Posterior cingulate gyrus (tissue), 11 donors: ENCODE measurements at places on chromosomes 5 and 9.

DNA sequence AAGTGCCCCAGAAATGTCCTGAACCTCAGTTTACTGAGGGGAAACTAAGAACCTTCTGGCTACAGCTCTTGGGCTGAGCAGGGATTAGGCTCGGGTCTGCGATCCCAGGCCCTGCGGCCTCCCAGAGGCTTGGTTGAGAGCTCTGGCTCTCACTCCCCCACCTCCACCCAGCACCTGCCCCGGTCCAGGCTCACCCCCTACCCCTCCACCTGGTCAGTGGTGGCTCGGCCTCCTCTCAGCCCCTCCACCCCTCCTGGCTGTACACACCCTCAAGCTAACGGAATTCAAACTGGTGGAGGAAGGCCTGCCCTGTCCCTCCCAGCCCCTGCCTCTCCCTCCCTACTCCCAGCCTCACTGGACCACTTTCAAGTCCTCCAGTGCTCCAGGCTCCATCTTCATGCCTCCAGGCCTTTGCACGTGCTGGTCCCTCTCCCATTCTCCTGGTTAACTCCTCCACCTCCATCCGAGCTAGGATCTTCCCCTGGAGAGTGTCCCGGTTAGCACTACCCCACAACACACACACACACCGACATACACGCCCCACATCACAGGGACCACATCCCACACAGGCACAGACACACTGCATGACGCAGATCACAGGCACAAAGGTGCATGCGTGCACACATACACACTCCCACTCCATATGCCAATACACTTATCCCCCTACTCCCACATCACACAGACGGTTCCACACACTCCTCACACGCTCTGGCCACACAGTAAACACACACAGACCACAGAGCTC is 130.9 kb downstream of the C9orf50 start:
- no peak for DNase-seq

- no peak for DNase-seq
Measured at GRCh38 chr5:135584918-135585317, 6.1 kb upstream of the CXCL14 start.

DNA sequence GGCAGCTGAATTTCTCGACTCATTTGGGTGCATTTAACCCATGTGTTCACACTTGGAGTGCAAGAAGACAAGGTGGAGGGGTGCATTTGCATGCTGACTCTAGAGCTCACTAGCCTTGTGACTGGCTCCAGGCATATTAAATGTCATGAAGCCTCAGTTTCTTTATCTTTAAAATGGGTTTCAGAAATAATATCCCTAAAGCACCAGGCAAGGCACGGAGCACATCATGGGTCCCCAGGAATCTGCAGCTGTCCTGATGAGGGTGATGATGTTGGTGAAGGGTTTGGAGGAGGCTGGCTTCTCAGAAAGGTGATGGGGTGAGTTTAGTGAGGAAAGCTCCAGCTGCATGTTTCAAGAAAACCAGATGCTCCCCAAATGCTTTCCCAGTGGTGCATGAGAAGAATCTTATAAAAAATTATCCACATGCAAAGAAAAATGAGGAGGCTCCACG is 14.8 kb downstream of the STC2 start:
- DNase-seq = no peak

DNA sequence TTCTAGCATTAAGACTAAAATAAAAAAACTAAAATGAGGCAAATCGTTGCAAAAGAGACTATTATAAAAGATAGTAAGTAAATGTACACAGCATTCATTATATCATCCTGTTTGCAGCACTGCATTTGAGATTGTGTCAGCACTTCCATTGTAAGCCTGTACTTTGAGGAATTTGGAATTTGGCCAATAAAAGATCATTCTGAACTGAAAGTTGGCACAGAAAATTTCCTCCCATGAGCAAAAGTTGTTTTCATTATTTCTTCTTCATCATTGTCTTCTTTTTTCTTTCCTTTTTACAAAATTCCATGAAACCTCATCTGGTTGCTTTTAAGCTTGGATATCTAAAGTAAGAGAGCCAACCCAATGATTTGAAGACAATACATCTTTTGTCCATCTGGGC is 199.3 kb upstream of the ADAMTSL1 start:
- DNase-seq = no peak
